GM12878 (cell line): ENCODE measurements at places on chromosomes 5 and 9. TPM values are rescaled to one million over a fixed set of nuclear protein-coding genes. Genes with fewer than 3 reads are reported as not detected.

DNA sequence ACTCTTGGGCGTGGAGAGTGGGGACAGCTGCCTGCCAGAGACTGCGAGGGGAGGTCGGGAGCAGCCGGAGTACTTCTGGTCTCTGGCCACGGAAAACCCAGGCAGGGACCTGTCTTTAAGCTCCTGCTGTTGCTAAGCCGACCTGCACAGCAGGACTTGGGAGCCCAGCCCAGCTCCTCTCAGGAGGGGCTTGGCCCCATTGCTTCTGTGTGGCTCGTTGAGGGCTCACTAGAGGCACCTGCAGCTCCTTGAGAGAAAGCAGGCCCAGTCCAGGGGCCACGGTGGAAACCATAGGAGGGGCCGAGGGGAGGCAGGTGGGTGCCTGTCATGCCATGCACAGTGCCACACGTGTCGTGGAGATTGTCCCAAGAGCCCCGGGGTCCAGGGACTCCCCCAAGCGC, 3.3 kb upstream of the LCN2 start:
- H3K4me3 ChIP-seq: no peak overlapping the region
- H3K27ac ChIP-seq: no peak overlapping the region
- H3K4me1 ChIP-seq: no peaks in the 10 kb centered on the region
- no peaks in the 10 kb centered on the region for H3K36me3 ChIP-seq
- no peaks in the 10 kb centered on the region; the same call in 1 of the 2 replicates for H3K27me3 ChIP-seq

DNA sequence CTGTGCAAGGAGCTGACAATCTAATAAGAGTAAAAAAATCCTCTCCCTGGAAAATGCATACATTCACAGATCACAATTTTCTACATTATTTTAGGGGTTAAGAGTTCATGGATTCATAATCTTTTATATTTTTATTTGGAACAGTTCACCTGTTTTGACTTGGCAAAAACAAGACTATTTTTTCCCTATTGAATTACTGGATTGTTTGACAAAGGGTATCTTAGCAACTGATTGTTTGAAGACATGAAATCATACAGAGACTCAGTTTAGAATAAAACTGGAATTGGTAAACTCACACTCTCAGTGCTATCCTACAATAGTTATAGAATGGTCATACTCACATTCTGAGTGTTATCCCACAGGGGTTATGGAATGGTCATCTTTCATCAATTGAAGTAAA, 358.2 kb upstream of the PTGER4 start:
- no peak overlapping the region for H3K4me3 ChIP-seq
- no peaks in the 10 kb centered on the region for H3K36me3 ChIP-seq
- no peaks in the 10 kb centered on the region for H3K4me1 ChIP-seq
- no peak overlapping the region for H3K27ac ChIP-seq
- H3K27me3 ChIP-seq: no peaks in the 10 kb centered on the region

- H3K4me1 ChIP-seq: no peaks in the 10 kb centered on the region
- no peaks in the 10 kb centered on the region for H3K27me3 ChIP-seq
- no peak for DNase-seq
- no peak overlapping the region for H3K27ac ChIP-seq
Observed at GRCh38 chr5:24059006-24059405, 551.6 kb downstream of the PRDM9 start.

- no peak overlapping the region for H3K27ac ChIP-seq
- no peaks in the 10 kb centered on the region for H3K27me3 ChIP-seq
- DNase-seq: no peak
- no peaks in the 10 kb centered on the region for H3K36me3 ChIP-seq
- H3K4me3 ChIP-seq: no peak overlapping the region
Observed at GRCh38 chr5:84825606-84826005, 440.9 kb upstream of the EDIL3 start.

DNA sequence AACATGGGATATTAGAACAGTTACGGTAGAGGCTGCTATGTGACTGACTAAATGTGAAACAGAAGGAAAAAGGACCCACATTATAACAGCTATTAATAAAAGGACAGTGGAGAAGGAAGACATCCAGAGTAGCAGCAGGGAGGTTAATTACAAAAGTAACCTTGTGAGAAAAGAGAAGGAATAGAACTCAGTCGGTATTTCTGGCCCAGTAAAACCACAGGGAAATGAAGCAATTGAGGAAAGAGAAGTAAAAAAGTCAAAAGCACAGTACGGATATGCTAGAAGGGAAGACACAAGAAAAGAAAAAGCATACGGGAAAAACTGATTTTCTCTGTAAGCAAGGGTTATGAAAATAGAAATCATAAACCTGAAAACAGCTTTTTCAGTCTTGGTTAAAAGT, 164.7 kb downstream of the RFX3 start:
- H3K36me3 ChIP-seq: no peaks in the 10 kb centered on the region
- H3K4me3 ChIP-seq: no peak overlapping the region
- H3K27me3 ChIP-seq: no peaks in the 10 kb centered on the region
- no peak overlapping the region for H3K27ac ChIP-seq

DNA sequence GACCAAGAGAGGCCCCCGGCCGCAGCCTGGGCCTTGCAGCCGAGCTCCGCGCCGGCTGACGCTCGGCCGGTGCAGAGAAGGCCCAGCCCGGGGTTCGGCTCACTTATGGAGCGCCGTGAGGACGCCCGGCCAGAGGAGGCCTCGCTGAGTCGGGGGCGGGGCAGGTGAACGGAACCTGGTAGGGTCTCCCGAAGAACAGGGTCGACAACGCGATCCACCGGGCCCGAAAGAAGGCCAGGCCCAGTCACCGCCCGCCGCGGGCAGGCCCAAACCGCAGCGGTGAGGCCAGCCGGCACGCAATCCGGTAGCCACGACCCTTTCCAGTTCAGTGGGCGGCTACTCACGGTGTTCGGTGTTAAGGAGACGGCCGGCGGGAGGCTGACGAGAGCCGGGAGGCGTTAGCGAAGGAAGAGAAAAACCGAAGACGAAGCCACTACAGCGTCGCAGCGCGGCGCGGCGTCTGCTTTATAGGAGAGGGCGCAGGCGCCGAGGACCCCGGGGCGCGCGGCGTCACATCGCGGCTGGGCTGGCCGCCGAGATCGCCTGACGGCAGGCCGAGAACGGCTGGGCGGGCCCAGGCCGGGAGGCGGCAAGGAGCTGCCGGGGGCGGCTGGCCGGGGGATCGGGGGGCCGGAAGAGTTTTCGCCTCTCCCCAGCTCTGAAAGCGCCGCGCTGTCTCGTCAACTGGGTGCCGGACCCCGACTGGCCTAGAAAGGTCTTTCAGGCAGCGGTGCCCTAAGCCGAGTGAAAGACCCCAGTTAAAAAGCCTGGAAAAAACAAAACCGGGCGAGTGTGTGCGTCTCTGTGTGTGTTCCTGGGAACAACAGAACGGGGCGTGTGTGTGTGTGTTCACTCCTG, at the start of gene SKP1:
Gene SKP1, minus strand, starts transcription at position 440 of the 858 bp plus-strand sequence. CDS start 2,928 bp downstream, outside the sequence.
- DNase-seq: peak; percentile 42
- peak within 1 kb of the TSS; percentile 99 for H3K4me3 ChIP-seq
- peak within 1 kb of the TSS; percentile 89 for H3K27ac ChIP-seq
- H3K4me1 ChIP-seq: peaks cover 3% of the 10 kb centered on the region
- peaks cover 3% of the 10 kb centered on the region; the same call in 1 of the 2 replicates for H3K36me3 ChIP-seq
- H3K27me3 ChIP-seq: no peaks in the 10 kb centered on the region

- DNase-seq: no peak
- H3K4me3 ChIP-seq: no peak overlapping the region
- no peak overlapping the region for H3K27ac ChIP-seq
- H3K36me3 ChIP-seq: no peaks in the 10 kb centered on the region
- no peaks in the 10 kb centered on the region for H3K4me1 ChIP-seq
- no peaks in the 10 kb centered on the region for H3K27me3 ChIP-seq
Observed at GRCh38 chr5:149486726-149487635, 64.3 kb downstream of the CSNK1A1 start.

DNA sequence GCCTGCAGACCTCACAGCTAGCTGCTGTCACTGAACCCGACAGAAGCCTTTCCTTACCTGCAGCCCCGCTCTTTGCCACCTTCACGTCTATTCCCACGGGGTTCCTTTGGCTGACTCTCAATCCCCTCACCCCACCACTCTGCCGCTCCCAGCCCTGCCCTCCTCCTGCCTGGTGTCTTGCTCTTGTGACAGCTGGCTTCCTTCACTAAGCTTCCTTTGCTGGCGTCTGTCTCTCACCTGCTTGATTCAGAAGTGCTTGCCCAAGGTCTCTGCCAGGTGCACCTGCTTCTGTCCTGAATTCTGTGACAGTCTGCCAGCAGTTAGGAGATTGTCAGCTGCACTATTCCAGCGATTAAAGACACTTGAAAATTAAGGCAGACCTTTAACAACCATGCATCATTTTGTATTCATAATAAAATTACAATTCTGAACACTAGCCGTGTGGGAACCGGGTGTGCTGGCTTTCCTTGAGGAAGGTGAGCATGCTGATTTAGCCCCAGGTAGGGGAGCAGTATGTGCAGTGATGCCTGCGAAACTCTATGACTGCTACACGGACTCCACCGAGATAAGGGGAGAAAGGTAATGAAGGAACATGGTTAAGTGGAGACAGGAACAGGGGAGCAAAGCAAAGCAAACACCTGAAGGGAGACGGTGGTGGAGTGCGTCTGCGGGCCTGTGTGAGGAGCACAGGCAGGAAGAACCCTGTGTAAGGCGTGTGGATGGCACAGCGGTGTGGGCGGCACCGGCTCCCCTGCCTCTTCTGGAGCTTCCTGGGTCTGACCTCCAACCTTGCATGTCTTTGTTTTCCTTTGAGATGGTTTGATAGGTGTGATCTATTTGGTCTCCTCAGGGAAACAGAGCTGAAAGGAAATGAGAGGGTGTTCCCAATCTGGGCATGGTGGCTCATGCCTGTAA, 80.1 kb upstream of the CACNA1B start:
- H3K4me1 ChIP-seq: no peaks in the 10 kb centered on the region
- no peak for DNase-seq
- no peaks in the 10 kb centered on the region for H3K27me3 ChIP-seq
- H3K4me3 ChIP-seq: no peak overlapping the region

DNA sequence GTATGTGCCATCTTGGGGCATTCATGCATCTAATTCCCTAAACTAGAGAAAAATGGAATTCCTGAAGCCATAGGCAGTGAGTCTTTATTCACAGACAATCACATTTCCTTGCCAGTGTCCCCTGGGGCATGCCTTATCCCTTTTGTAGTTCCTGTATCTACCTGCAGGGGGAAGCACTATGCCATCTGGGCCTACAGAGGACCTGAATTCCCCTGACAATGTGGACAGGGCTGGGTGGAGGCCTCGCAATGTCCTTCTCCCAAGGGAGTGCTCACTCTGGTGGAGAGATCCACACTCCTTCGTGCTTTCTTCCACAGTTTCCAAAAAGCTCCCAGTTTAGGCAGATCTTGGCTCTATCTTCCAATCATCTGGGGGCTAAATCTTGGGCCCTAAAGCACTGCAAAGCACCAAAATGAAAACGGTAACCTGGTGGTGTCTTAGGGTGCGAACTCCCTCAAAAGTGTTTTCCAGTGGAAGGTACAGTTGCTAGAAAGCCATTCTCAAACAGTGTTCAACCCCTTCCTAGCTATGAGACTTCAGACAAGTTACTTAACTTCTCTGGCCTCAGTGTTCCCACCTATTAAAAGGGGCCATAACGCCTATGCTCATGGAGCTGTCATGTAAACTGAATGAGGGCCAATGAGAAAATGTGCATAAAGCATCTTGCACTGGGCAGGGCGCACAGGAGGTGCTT, 17.5 kb downstream of the WHRN start:
- H3K27ac ChIP-seq: no peak overlapping the region
- no peaks in the 10 kb centered on the region for H3K27me3 ChIP-seq
- H3K36me3 ChIP-seq: no peaks in the 10 kb centered on the region
- peak; percentile 34 for DNase-seq
- H3K4me1 ChIP-seq: peaks cover 15% of the 10 kb centered on the region

DNA sequence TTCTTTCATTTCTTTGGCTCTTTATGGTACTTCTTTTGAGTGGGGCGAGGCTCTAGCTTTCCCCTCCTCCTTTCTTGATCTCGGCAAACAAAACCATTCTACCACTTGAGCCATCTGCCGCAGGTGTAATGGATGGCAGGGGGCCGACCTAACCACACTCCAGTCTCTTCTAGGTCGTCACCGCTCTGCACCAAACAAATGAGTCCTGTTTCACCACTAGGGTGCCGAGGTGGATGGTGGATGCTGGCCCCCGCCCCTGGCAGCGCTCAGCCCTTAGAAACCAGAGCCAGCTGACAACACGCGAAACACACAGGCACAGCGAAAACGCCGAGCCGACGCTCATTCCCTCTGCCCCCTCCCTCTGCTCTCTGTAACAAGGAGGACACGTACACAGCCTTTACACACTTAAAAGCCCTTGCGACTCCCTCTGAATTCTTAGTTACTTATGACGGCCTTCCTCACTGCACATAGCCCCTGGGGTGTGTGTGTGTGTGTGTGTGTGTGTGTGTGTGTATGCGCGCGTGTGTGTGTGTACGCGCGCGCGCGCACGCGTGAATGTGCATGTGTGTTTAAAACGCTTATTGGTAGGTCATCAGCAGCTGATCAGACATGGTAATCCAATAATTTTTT, 199.4 kb downstream of the MEF2C start:
- no peaks in the 10 kb centered on the region for H3K36me3 ChIP-seq
- no peak overlapping the region for H3K27ac ChIP-seq
- no peak for DNase-seq
- no peaks in the 10 kb centered on the region for H3K4me1 ChIP-seq
- H3K4me3 ChIP-seq: peak overlapping the region; percentile 21; the same call in 1 of the 2 replicates

GRCh38 chr9:68740561-68740960, 35.5 kb downstream of the PIP5K1B start:
- H3K4me3 ChIP-seq: no peak overlapping the region
- H3K36me3 ChIP-seq: no peaks in the 10 kb centered on the region
- no peak overlapping the region for H3K27ac ChIP-seq
- no peak for DNase-seq
- no peaks in the 10 kb centered on the region for H3K4me1 ChIP-seq
- H3K27me3 ChIP-seq: no peaks in the 10 kb centered on the region

- no peaks in the 10 kb centered on the region for H3K4me1 ChIP-seq
- no peak overlapping the region for H3K4me3 ChIP-seq
- DNase-seq: no peak
- peaks cover 40% of the 10 kb centered on the region for H3K36me3 ChIP-seq
Observed at GRCh38 chr9:130616451-130616850, 37.1 kb downstream of the FUBP3 start.

DNA sequence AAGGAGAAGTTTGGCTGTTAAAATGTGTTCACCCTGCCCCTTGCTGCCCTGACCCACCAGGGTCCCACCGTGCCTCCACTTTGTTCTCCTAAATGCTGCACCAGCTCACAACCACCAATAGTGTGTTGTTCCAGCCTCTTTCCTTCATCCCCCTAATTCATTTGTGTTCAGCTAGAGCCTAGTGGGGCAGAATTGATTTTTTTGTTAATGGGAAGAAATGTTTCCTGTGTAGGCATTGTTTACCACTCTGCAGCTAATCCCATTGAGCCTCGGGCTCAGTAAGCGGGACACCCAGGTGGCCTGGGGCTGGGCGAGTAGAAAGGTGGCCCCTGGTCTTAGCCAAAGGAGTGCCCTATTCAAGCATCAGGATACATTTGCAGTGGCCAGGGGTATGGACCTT, 127.6 kb downstream of the MVB12B start:
- no peaks in the 10 kb centered on the region for H3K4me1 ChIP-seq
- H3K27ac ChIP-seq: no peak overlapping the region
- H3K4me3 ChIP-seq: no peak overlapping the region

DNA sequence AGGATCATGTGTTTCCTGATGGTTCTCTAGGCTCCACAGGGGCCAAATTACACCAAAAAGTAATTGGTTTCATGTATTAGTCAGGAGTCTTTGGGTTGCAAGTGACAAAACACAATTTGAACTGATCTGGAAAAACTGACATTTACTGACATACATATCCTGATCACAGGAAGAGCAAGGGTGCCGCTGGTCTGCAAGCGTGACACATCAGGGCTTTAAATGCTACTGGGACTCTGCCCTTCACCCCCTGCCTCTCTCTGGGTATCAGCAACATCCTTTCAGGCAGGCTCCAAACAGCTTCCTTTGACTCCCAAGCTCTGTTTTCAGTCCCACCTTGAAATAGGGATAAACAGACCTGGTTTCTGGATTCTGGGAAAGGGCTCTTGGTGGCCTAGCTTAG, 197.5 kb downstream of the PALM2AKAP2 start:
- H3K4me3 ChIP-seq: no peak overlapping the region
- no peaks in the 10 kb centered on the region for H3K27me3 ChIP-seq
- no peak overlapping the region for H3K27ac ChIP-seq
- peaks cover 41% of the 10 kb centered on the region for H3K4me1 ChIP-seq

Gene STC2
- total RNA-seq: 3.5 and 3.7 TPM in 2 replicates

Gene ROPN1L
- 0.38 TPM in 1 of 2 replicates, not detected in the other for total RNA-seq
